KG1 (cell line): ENCODE measurements at places on chromosomes 7 and 10.

GRCh38 chr10:111211706-111212105 lies 134.9 kb downstream of the ADRA2A start:
- DNase-seq: no peak

DNA sequence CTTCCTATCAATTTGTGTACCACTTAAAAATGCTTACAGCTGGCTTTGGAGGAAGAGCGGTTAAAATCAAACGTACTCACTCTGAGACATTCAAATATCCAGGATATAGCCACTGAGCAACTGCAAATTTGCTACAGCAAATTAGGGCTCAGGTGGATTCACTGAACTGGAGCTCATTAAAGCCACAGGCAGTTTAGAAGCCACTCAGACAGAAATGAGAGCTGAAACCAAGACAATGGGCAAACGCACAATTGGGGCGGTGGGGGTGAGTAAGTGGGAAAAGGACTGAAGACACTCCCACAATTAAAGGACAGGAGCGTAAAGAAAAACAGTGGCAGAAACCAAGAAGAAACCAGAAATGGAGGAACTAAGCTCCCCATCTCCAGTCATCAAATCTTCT lies 20.5 kb downstream of the MPP7 start:
- no peak for DNase-seq

- DNase-seq: no peak
These were observed 40.3 kb downstream of the VSTM4 start for GRCh38 chr10:49074836-49075682.

DNA sequence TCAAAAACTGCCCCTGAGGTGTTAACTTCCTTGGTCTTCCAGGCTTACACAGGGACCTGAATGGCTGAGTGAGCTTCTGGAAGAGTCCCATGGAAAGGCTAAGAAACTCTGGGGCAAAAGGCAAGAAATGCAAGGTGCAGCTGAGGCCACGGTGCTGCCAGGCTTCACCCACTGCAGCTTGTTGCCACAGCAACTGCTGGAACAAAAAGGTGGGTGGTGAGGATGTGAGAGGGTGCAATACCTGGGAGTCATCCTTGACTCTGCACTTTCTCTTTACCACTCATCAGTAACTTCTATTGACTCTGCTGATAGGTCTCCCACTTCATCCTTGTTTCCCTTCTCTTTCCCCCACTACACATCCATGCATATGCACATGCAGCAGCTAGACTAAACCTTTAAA lies 258.6 kb downstream of the BMPER start:
- DNase-seq: no peak

- no peak for DNase-seq
These were observed 53.4 kb upstream of the KIF5B start for GRCh38 chr10:32109603-32110002.

DNA sequence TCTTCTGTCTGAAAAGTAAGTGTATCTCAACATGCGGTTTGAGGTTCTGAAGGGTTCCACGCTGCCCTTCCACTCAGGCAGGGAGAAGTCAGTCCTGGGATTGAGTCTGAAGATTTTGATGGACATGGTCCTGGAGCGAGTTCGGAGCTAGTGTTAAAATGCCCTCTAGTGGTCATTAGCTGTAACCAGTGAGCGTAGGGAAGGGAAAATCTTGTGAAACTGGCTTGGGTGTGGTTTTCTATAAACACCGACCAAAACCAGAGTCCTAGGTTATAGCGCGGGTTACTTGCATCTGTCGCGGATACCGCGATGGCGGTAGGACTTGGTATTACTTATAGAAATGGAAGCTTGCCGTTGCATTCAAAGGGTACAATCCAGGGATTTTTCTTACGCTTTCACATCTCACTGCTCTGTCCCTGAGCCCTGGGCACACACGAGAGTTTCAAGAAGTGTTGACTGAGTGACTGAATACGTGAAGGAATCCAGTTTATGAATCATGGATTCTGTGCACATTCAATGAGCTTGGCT lies 348.2 kb upstream of the C7orf33 start:
- DNase-seq: no peak
